ENCODE measurements at places on chromosomes 5 and 9. TPM values are rescaled to one million over a fixed set of nuclear protein-coding genes. Genes with fewer than 3 reads are reported as not detected.
A peak's percentile ranks its signal among the peaks of the same experiment; 100 is the strongest.

DNA sequence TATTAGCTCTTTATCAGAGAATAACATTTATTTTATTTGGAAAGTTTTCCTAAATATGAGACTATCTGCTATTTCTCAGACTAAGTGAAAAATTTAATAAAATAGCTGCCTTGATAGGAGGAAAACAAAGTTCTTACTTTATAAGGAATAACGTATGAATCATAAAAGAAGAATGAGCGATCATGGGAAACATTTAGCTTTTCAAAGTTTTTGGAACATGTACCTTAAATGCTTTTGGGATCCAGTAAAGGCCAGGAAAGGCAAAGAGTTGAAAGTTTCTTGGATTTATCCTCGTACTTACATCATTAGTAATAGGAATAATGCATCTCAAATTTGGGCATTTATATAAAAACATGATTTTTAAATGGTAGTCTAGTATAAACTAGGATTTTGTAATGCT lies 19.4 kb downstream of the OGN start:
- DNase-seq = peak; percentile 17

The SLC1A1 gene
- total RNA-seq = 3.7 TPM

DNA sequence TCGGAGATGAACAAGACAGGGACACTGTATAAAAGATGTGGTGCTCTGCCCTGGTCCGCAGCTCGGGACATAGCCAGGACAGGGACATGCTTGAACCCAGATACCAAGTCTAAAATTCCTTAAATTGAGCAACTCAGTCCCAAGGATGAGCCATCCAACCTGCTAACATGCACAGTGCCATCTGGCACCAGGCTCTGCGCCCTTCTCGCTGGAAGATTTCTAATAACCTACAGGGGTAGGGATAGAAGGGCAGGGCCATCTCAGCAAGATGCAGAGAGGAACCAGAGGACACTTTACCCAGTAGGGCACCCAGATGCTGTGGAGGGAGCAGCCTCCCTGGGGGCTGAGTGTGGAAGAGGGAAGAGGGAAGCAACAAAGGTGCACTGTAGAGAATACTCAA lies 60.1 kb downstream of the SEMA4D start:
- DNase-seq = no peak

GRCh38 chr9:72618811-72619210 lies 97.4 kb downstream of the TMC1 start:
- no peak for DNase-seq
